ENCODE measurements at places on chromosomes 4 and X.

DNA sequence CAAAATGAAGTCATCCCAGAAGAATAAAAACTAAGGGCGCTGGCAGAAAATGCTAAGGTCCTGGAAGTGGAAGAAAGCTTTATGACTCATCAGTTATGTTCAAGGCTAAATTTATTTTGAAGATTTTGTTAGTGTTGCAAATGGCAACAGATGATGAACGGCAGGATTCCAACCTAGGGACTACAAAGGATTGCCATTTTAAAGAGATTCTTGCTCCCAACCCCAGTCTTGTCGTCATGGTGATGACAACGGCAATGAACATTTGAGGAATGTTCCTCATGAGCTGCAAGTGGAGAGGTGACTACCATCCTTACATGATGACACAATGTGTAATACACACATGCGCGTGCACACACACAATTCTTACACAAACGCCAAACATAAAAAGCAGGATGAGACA lies 54.4 kb upstream of the FTHL17 start:
- no peak for DNase-seq

- DNase-seq: no peak
Observed at GRCh38 chrX:81238166-81238565, 36.3 kb downstream of the SH3BGRL start.

- no peak for DNase-seq
Observed at GRCh38 chrX:109390556-109390955, 91.3 kb downstream of the GUCY2F start.

GRCh38 chr4:147480891-147481576 lies at the start of gene EDNRA:
Gene EDNRA, plus strand, starts transcription at chr4:147481097. Its CDS starts 4,585 bp downstream, at chr4:147485682.
- peak; percentile 8 for DNase-seq

DNA sequence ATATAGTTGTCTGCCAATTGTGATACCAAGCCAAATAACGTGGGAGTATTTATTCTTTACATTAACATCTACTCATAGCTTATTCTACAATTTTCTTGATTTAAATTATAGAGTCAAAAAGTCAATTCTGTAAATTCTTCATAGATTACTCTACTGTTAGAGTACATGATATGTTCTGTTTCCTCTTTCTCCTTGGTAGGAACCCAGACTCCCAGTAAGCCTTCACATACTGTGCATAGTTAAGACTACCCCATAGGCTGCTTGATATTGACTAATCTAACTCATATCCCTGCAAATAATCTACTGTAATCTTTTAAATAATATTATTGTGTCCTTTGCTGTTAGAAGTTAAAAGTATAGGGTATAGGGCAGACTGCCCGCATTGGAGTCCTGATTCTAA lies 35.4 kb downstream of the BANK1 start:
- DNase-seq: no peak

DNA sequence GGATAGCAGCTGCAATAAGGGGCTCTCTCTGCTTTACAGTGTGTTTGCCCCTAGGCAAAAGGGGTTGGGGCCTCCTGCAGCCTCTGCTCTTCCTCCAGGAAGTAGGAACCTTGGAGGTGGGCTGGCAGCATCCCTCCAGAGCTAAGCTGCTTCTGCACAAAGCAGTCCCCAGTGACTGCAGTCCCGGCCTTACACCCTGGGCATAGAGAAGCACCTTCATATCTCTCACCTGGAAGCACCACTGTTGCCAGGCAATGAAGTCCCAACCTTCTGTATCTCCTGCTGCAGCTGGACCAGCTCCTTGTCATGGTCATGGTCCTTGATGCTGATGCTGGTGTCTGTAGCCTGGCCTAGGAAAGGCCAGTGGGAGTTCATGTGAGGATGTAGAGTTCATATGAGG lies 171.1 kb upstream of the TET2 start:
- DNase-seq: no peak

GRCh38 chr4:169604131-169604900 lies 8.1 kb downstream of the NEK1 start:
- DNase-seq: peak; percentile 5

GRCh38 chr4:127469542-127469941 lies 163.2 kb upstream of the INTU start:
- no peak for DNase-seq

DNA sequence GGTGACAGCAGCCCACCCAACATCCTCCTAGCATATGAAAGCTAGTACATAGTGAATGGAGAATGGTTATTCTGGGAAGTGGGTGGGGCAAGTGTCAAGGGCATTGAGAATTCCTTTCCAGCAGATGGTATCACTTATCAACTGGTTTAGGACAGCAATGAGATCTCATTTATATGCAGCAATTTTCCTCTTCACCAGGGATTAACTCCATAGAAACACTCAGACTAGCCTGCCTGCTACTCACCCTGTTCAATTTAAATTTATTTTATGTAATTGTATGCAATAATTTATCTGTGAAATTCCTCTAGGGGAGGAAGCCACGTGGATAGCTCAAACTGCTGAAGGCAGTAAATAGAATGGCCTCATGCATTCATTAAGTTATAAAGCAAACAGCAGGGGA lies 101.6 kb upstream of the MID1IP1 start:
- no peak for DNase-seq

DNA sequence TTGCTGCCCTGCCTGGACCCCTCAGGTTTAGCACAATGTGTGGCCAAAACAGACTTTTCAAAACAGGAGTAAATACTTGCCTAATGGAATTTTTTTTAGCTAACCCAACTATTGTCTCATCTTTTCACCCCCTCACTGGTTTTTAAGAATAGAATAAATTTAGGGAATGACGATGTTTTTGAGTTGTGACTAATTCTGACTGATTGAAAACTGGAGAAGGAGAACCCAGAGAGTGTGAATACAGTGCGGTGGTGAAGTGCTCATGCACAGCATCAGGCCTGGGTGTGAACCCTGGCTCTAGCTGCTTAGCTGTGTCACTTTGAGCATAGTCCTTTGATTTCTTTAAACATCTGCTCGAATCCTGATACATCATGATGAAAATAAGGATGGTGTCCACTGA lies 10.5 kb downstream of the ANTXR2 start:
- no peak for DNase-seq

GRCh38 chr4:21757248-21757647 lies 191.3 kb downstream of the KCNIP4 start:
- DNase-seq: no peak

- DNase-seq: no peak
Observed at GRCh38 chr4:152961773-152962115, 25.6 kb downstream of the FHDC1 start.

DNA sequence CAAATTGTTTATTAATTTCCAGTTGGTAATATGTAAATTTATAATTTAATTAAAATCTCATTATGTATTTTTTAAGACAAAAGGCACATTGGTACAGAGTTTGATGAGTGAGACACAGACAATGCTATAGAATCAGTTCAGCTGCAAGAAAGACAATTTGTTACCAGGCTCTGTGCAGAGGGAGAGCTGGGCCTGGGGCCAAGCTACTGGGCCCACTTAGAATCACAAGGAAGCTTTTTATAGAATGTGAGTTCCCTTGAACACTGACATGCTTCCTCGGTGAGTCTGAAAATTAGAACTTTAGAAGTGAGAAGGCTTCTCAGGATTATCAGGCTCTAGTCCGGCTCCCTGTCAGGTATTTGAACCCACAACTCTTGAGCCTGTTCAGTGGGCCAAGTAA lies 129.0 kb downstream of the AFF2 start:
- no peak for DNase-seq

DNA sequence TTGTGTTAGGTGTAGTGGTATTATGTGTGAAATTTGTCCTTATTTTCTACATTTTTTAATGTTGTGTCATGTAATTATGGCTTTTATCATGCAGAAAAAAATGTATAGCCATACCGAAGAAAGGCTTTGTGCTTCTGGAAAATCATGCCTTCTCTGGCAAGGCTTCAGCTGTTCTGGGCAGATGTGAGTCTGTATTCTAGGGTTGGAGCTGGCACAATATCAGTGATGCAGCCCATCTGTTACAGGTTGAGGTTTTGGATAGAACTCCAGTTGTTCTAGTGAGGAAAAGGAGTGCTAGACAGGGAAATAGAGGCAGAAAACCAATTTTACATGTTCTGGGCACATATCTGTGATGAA lies 44.8 kb upstream of the PRSS12 start:
- no peak for DNase-seq

GRCh38 chr4:78320349-78320935 lies 231.1 kb upstream of the ANXA3 start:
- no peak for DNase-seq

- no peak for DNase-seq
Observed at GRCh38 chrX:125926295-125926694, 239.8 kb downstream of the DCAF12L2 start.

GRCh38 chr4:3689006-3689405 lies 77.2 kb upstream of the ADRA2C start:
- DNase-seq: no peak

DNA sequence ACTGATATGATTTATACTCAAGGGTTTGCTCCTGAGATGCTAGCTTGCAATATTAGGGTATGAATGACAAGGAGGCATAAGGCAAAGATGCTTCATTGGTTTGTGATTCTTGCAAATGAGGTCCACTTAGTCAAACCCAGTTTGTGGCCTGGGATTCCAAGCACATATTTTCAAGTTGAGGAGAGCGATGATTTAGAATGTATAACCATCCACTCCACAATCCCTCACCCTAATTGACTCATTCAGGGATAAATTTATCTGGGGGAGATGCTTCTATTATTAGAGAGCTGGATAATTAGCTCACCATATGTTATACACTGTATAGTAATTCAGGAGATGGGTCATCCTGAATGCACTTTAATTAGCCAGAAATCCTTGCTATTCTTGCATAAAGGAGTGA lies 118.3 kb upstream of the PUDP start:
- no peak for DNase-seq

- no peak for DNase-seq
Observed at GRCh38 chr4:1216869-1217294, 32.0 kb downstream of the CTBP1 start.

DNA sequence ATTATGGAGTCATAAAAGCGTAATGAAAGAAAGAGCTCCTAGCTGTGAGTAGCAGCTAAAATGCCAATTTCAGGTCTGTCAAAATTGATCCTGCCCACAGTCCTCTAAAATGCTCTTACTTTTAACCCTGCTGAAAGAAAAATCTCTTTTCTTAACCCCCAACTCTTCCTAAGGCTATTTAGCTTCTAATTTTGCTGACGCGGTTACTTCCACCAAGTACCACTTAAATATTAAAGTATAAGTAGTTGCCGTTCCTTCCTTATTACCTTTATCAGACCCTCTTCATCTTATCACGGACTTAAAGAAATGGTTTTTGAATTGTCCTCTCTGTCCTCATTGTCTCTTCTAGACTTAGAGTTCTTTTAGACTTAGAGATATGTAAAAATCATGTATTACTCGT lies 272.2 kb downstream of the FRMPD4 start:
- DNase-seq: no peak

- no peak for DNase-seq
Observed at GRCh38 chr4:162010362-162010761, 153.4 kb downstream of the FSTL5 start.

GRCh38 chr4:3365871-3366842 lies 73.3 kb downstream of the RGS12 start:
- no peak for DNase-seq

GRCh38 chr4:154208424-154208823 lies 283.2 kb downstream of the DCHS2 start:
- no peak for DNase-seq

- no peak for DNase-seq
Observed at GRCh38 chr4:149980121-149980682, 98.0 kb upstream of the DCLK2 start.

GRCh38 chrX:55524487-55524886 lies 34.8 kb upstream of the USP51 start:
- DNase-seq: no peak

GRCh38 chrX:113828470-113828869 lies 755.4 kb upstream of the HTR2C start:
- DNase-seq: no peak
